ENCODE measurements at places on chromosomes 2 and 18. TPM values are rescaled to one million over a fixed set of nuclear protein-coding genes. Genes with fewer than 3 reads are reported as not detected.

Gene VIT
- total RNA-seq = 31.1 TPM

Gene MAL
- total RNA-seq = not detected

Gene IL1RL1
- total RNA-seq = 0.29 TPM

Gene NR4A2
- total RNA-seq = 0.72 TPM

Gene XRCC5
- total RNA-seq = 204 TPM

Gene ACKR3
- 26.8 TPM for total RNA-seq

Gene BOK
- total RNA-seq = 41.3 TPM

Gene CFAP65
- not detected for total RNA-seq

Gene DHRS9
- not detected for total RNA-seq

Gene TFPI
- total RNA-seq = 123 TPM

Gene TWIST2
- total RNA-seq = 9.4 TPM

Gene LIMS3
- total RNA-seq = 3.2 TPM

Gene TRAK2
- 66.3 TPM for total RNA-seq

Gene ASB18
- total RNA-seq = under 0.01 TPM

Gene CIDEA
- total RNA-seq = not detected

Gene LIPG
- total RNA-seq = 2.2 TPM

Measured in osteoblast (primary cell).